Fibroblast of skin of right quadriceps (primary cell): ENCODE measurements at places on chromosomes 5 and 9.

DNA sequence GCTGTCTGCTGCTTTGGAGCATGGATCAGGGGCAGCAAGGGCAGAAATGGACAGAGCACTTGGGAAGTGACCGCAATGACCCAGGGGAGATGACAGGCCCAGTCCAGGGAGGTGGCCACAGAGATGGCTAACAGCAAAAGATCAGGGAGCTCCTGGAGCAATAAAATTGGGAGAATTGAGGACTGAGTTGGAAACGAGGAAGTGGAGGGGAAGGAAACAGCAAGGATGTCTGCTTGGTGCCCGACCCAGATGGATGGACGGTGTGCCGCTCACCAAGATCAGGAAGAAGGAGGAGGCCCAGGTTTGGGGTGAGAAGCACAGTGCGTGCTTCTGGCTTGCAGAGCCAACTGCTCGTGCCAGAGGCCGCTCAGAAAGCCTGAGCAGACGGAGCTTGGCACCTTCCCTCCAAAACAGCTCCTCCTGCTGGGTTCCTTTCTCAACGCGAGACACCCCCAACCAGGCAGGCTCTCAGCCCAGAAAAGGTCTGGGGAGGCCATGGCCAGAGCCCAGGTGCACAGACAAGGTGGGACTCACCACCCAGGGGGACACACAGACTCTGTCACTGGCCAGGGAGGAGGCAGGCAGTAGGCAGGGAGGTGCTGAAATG lies 1.7 kb upstream of the SLC34A1 start:
- peak; percentile 19 for DNase-seq

DNA sequence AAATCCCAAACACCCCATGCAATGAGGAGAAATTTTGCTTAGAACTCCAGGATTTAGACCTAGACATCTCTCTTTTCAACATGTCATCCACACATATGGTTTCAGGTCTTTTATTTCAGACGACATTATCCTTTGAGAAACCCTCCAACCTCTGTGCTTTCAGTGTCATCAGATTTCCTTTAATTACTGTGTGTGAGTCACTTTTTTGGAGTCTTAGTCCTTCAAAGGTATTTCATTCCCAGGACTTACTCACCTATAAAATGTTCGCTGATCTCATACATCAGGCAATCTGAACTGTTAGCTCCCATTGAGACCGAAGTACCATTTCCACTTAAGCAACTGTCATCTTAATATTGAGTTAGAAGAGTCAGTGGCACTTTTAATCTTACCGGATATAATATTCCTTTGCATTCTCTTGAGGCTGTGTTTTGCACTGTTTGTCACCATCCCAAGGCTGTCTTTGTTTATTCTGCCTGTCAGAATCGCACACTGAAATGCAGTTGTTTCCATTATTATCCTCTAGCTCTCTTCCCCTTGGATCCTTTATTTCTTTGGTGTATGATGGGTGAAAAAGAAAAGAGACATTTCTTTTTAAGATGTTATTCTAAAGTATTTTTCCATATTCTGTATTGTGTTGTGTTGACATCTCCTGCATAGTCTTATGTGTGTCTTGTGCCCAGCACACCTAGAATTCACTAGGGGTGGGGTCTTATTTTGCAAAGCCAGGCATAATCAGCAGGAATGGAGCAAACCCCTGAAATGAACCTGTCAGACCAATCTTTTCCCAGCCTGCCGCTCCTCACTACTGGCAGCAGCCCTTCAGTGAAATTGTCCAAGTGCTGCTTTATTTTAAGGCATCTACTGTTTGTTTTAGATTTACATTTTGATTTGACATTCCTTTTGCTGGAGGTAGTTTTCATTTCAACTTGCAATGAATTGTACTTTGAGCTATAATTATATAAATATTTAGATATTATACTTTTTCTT lies 155.4 kb downstream of the PAM start:
- DNase-seq, result peak; percentile 74

DNA sequence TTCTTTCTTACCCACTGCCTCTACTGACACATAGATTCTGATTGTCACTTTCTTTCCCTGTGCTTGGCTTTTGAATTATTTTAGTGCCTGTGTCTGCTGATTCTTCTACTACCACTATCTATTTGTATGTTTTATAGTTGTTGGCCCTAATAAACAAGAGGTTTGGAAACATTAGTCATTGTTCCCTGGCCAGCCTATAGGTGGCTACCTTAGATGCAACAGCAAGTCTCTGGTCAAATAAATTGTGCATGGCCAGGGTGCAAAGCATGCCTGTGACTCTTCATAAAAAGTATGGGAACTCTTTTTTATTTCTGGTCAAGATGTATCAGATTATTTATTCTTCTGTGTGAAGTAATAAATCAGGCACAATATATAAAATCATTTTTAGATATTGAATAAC lies 124.4 kb downstream of the PLK2 start:
- DNase-seq, result no peak

DNA sequence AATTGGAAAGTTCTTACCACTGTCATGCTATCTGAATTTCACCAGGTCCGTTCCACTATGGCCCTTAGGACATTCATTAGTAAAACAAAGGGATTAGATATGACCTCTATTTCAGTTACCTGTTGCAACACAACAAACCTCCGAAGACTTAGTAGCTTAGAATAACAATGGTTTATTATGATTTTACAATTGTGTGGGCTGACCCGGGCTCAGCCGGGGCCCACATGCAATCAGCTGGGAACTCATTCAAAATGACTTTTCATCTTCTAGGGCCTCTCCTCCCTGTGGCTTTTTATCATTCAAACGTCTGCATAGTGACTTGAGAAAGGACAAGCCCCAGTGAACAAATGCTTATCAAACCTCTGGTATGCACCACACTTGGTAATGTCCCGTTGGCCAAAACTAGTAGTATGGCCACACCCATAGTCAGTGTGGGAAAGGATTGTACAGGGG lies 2.3 kb upstream of the FBXW11 start:
- DNase-seq, result no peak

DNA sequence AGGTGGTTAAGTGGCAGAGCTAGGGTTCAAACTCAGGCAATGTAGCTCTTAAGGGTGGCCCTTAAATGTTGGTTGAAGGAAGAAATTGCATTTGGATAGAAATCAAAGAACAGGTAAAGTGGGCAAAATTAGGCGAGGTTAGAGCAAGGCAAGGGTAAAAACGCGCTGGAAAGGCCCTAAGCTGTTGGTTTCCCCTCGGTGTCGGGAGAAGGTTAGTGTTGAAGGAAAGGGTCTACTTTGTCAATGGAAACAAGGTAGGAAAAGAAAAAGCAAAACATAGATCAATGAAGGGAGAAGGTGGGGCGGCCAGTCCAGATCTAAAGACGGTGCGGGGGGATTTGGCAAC lies 431 bp downstream of the FASTKD3 start:
- DNase-seq, result no peak

GRCh38 chr5:126015235-126016181 lies 407.7 kb upstream of the GRAMD2B start:
- peak; percentile 47 for DNase-seq

GRCh38 chr9:31629292-31629691 lies 755.2 kb upstream of the ACO1 start:
- DNase-seq, result no peak

- DNase-seq, result no peak
Measured at GRCh38 chr5:10315824-10316509, 8.3 kb upstream of the CMBL start.

GRCh38 chr9:3480353-3480655 lies 45.5 kb downstream of the RFX3 start:
- DNase-seq, result no peak

DNA sequence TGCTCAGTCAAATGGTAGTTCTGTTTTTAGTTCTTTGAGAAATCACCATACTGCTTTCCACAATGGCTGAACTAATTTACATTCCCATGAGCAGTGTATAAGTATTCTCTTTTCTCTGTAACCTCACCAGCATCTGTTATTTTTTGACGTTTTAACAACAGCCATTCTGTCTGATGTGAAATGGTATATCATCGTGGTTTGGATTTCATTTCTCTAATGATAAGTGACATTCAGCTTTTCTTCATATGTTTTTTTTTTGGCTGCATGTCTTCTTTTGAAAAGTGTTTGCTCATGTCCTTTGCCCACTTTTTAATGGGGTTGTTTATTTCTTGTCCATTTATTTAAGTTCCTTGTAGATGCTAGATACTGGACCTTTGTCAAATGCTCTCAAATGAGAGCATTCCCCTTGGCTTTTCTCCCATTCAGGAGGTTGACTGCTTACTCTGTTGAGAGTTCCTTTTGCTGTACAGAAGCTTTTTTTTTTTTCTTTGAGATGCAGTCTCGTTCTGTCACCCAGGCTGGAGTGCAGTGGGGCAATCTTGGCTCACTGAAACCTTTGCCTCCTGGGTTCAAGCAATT lies 58.7 kb upstream of the RGMB start:
- no peak for DNase-seq

DNA sequence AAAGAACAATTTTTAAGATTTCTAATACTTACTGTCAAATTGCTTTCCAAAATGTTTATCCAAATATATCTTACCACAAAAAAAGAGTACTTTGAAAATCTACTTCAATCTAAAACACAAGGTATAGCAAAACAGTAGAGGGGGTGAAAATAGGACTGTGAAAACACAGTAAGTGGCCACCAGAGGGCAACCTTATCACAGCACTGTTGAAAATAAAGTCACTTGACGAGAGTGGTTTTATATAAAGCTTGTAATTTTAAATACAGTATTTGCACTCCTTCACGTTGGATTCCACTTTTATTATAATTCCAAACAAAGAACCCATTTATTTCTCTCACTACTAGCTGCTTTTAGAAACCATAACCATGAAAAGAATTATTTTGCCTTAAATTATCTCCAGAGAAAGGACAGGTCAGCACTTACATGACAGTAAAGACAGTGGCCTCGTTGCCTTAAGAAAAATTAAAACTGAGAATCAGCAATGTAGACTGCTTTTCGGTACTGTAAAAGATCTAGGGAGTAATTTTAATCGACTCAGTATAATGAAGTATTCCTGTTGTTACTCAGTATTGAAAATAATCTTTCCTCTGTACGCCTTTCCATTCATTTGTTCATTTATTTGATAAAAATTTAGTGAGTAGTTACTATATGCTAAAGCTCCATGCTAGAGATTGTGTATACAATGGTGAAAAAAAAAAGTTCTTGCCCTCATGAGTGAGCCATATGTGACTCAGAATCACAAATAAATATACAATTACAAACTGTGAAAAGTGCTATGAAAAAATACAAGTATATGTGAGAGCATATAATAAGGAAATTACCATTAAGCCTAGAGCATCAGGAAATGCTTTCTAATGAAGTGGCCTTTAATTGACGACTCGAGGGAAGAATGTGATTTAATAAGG lies 40.0 kb upstream of the CDK5RAP2 start:
- peak; percentile 53 for DNase-seq

DNA sequence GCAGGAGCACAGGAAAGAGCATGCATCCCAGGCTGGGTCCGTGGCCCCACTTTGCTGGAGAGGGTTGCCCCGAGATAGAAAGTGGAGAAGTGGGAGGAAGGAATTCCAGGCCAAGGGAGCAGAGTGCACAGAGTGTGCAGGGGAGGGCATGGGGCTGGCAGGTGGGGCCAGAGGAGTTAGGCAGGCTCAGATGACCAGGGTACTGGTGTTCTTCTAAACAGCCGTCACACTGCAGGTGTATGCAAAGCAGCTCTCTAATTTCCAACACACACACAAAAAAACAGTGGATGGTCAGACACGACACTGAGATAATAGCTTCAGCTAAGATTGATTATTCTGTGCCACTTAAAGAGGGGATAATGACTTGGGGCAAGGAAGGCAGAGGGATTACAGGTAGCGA lies 212.2 kb downstream of the MTRR start:
- no peak for DNase-seq

GRCh38 chr9:107830479-107830878 lies 340.9 kb upstream of the KLF4 start:
- no peak for DNase-seq

DNA sequence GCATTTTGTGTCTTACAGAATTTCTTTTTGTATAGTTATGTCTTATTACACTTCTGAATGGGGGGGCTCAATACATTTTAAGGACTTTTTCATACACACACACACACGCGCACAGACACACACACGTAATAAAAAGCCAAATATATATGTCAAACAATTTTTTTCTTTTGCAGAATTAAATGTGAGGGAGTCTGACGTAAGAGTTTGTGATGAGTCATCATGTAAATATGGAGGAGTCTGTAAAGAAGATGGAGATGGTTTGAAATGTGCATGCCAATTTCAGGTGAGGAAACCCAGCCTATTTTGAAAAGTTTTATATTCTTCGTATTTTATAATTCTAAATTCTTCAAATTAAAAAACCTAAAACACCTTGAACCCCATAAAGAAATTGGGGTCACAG lies 25.6 kb downstream of the TMEFF1 start:
- DNase-seq, result peak; percentile 52

DNA sequence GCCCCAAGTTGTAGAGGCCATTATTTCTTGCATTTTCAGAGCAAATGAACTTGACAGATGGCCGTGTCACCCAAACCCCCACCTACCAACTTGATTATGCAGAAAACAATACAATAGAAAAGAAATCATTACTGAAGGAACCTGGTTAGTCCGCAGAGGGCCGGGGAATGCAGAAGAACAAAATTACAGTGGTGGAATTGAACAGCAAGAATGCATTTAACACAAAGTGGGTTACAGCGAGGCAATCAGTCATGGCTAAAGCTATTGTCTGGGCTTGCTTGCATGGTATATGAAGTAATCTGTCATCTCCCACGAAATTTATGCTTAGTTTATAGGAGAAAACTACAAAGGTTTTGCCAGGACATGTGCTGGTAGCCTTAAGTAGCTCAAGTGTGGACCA lies 238.3 kb upstream of the IRX1 start:
- DNase-seq, result no peak

DNA sequence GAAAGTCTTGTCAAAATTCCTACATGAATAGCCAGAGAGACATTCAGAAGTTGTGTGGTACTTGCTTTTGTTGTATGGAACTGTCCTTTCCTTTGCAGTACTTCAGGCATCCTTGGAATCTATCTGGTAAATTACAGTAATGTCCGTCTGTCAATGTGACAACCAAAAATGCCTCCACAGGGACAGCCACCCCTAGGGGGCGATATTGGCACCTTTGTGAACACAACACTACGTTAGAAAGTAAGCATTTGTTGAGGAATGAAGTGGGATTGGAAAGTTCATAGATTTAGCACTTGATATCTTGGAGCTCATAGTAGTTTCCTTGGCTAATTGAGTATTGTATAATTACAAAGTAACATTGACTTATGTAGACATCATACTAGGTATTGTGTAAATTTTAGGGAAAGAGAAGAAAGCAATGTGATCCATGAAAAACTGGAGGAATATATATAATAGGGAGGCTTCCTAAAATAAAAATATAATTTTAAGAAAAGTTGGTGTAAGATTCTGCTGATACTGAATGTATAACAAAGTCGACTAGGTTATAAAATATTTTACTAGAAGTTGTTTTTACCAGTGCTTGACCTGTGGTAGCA lies 32.7 kb downstream of the TMEFF1 start:
- peak; percentile 28 for DNase-seq

GRCh38 chr5:2338686-2339085 lies 412.8 kb downstream of the IRX2 start:
- DNase-seq, result no peak

GRCh38 chr5:145450286-145450885 lies 384.8 kb downstream of the PRELID2 start:
- no peak for DNase-seq
